ENCODE measurements at places on chromosomes 1 and 21.

- DNase-seq, result no peak
Observed at GRCh38 chr1:94745742-94746141, 74.4 kb upstream of the SLC44A3 start.

GRCh38 chr1:64019818-64020217 is 183.6 kb upstream of the UBE2U start:
- no peak for DNase-seq

- DNase-seq, result no peak
Observed at GRCh38 chr1:65388908-65389695, 31.4 kb upstream of the LEPR start.

- DNase-seq, result no peak
Observed at GRCh38 chr1:231144416-231145193, 17.3 kb upstream of the TRIM67 start.

DNA sequence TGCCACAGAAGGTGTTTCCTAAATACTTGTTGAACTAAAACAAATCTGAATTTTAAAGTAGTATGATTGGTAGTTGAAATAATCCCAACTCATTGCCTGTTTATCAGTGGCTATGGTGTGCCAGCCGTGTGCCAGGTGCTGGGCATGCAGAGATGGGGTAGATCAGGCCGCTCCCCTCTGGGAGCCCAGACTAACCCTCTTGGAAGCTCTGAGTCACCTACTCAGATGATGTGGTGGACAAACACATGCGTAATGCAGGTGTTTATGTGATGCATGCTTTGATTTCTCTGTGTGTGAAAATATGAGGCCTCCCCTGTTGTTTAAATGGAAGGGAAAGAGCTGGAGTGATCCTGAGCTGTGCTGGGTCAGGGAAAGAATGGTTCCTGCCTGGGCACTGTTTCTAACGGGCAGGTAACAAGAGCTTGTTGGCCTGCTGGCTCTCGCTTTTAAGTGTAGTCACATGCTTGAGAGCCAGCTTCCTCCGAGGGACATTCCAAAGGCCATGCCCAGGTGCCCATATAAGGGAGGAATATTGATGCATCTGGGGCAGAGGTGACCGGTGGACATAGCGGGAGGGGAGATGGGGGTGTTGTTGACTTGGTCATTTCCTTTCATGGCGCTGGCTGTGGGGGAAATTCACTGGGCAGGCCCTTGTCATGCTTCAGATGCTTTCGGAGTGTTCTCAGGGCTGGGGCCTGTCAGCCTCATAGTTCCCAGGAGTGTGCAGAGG is 10.2 kb downstream of the MFN2 start:
- DNase-seq, result no peak

DNA sequence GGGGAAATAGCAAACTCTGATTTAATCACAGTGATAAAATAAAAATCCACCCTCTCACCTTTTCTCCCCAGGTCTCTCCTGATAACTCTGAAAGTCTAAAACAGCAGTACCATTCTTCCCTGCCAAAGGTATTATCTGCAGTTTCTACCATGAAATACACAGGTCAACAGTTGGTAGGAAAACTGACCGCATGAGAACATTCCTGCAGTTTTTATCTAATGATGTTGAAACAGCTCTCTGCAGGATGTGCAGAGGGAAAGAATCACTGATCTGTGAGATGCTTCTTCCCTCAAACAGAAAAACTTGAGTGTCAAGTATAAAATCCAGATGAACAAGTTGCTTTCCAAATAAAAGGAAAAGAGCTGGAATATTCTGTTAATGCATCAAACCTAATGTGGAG is 39.1 kb downstream of the KCNJ6 start:
- no peak for DNase-seq

DNA sequence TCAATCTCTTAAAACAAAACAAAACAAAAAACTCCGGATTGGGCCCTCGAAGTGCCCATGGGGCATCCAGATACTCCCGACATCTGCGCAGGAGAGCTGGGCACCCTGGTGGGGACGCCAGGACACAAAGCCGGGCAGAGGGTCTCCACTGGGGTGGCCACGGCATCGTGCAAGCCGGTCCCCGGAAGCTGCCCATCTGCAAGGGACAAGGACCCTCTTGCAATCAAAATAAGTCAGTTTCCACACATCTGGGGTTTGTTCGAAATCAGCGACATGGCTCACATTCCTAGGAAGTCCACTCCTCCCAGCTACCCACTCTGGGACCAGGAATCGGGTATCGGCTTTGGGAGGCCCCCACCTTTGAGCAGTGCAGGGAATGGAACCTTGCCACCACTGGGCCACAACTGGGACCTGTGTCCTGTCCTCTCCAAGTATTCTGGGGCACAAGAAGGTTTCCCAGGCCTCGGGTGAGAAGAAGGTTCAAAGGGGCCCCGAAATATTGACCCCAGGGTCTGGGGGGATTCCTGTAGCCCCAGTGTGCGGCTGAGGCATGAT is 4.6 kb upstream of the PRDM16 start:
- DNase-seq, result no peak

DNA sequence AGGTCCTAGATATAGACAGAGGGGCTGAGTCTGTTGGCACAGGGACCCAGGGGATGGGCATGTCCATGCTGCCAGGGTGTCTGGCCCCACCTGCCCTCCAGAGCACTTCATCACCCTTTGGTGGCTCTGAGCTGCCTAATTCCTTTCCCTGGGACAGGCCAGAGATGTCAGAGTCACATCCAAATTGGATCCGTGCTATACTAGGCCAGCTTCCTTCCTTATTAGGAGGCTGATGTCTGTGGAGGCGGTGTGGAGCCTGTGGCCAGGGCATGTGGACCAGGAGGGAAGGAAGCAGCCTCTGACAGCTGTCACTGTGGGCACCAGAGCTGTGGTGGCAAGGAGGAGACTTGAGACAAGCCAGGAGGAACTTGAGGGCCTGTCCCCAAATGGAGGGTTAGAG is 77.7 kb upstream of the TMEM51 start:
- DNase-seq, result no peak

- no peak for DNase-seq
Observed at GRCh38 chr1:226611301-226611700, 62.7 kb downstream of the STUM start.

- no peak for DNase-seq
Observed at GRCh38 chr1:22080191-22080590, 27.7 kb downstream of the CDC42 start.

DNA sequence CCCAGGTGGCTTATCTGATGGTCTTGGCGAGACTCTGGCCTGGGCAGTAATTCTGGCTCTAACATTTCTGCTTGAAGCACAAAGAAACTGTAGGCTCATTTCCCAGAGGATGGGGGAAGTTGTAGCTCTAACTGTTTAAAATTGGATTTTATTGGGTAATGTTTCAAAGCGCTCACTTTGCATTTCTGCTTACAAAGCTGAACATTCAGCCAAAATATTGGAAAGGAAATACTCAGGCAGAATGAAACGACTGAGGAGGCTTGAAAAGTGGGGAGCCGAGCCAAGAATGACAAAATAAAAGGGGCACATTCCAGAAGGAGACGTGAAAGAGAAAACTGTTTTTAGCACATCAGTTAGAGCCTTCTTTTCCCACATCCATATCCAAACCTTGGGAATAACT is 202.6 kb downstream of the GRIK1 start:
- DNase-seq, result no peak

DNA sequence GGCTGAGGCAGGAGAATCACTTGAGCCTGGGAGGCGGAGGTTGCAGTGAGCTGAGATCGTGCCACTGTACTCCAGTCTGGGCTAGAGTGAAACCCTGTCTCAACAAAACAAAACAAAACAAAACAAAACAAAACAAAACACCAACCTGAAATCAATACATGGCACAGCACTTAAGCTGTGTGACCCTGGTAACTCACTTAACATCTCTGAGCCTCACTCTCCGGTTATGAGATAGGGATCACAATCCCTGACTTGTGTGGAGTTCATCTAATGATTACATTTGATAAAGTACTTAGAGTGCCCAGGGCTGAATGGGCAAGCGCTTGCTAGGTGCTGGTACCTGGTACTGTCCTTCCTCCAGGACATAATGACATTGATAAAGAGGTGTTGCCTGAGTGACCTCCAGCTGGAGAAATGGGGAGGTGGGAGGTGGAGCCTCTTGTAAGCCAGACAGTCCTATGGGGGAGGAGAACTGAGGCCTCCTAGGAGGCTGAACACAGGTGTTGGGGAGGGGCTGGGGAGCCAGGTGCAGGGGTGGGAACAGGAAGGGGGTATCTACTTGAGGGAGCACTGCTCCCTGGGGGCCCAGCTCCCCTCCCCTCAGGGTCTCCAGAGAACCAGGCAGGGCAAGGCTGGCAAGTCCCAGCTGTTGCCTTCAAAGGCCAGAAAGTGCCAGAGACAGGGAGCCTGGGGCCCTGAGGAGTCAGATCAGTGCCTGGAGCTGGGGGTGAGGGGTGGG is 17.9 kb downstream of the FOXO6 start:
- DNase-seq, result no peak

- no peak for DNase-seq
Observed at GRCh38 chr1:194309269-194309668, 1122.9 kb upstream of the B3GALT2 start.

GRCh38 chr1:30761381-30762151 is 4.0 kb upstream of the LAPTM5 start:
- no peak for DNase-seq

- DNase-seq, result no peak
Observed at GRCh38 chr1:95265106-95265505, 31.1 kb downstream of the RWDD3 start.

- no peak for DNase-seq
Observed at GRCh38 chr1:229378586-229379367, 35.9 kb upstream of the CCSAP start.

GRCh38 chr1:40858856-40859416 is 3.2 kb downstream of the CITED4 start:
- DNase-seq, result no peak

- DNase-seq, result no peak
Observed at GRCh38 chr1:37056325-37056724, 22.0 kb upstream of the GRIK3 start.

- no peak for DNase-seq
Observed at GRCh38 chr1:36352910-36353878, 29.7 kb upstream of the EVA1B start.

Measured in activated CD4-positive, alpha-beta T cell treated with anti-CD3 and anti-CD28 coated beads for 4 hours (primary cell).